ENCODE measurements at places on chromosomes 2 and 18.

GRCh38 chr18:6340121-6340520, 74.6 kb downstream of the L3MBTL4 start:
- DNase-seq: no peak

DNA sequence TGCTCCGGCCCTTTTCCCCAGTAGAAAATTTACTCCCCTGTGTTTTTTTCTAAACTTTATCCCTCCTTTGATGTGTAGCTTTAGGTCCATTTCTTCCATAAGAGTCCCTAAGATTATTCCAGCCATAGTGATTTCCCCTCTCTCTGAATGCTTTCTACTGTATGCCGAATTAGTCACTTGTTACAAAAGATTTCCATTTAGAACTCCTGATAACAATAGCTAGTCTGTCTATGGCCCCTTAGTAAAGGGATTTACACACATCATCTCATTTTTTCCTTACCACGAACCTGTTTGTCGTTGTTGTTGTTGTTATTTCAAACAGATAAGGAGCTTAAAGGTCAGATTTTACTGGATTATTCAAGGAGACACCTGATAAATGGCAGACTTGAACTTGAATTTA, 256.1 kb downstream of the PAX3 start:
- DNase-seq: no peak

- DNase-seq: no peak
These were observed 26.1 kb downstream of the KCTD18 start for GRCh38 chr2:200483729-200484198.

- peak; percentile 39 for DNase-seq
These were observed 153.0 kb downstream of the TMEM247 start for GRCh38 chr2:46632349-46632748.

DNA sequence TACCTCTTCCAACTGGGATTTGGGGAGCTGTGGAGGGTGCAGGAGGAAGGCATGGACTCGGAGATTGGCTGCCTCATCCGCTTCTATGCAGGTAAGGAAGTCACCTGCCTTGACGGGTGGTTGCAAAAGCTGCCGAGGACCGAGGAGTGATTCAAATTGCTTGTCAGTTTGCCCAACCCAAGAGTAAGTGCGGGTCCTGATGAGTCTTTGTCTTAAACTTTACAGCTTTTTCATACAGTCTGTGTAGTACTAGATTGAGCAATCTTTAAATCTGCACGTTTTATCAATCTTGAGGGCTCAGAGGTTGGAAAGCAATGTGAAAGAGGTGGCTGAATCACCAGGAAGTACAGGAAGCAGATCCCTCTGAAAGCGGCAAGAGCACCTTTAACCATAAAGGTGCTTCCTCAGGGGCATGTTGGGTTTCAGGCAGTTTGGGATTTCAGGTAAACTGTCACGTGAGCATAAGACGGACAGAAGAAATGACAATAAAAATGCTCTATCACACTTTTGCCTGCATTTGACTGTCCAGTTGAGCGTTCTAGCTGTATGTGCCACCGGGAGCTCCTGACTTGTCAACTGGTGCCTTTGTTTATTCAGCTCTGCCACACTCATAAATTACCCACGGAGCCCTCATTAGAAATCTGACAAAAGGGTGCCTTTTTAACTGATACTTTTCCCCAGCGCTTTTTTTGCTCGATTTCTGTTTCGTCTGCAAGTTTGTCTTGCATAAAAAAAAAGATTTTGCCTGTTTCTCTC, 2.0 kb downstream of the PHLPP1 start:
- no peak for DNase-seq

- DNase-seq: no peak
These were observed 33.0 kb downstream of the MYT1L start for GRCh38 chr2:2298081-2298480.

GRCh38 chr2:207928079-207928478, 97.2 kb downstream of the PLEKHM3 start:
- no peak for DNase-seq

GRCh38 chr2:72864500-72864899, 22.7 kb upstream of the SPR start:
- DNase-seq: no peak

DNA sequence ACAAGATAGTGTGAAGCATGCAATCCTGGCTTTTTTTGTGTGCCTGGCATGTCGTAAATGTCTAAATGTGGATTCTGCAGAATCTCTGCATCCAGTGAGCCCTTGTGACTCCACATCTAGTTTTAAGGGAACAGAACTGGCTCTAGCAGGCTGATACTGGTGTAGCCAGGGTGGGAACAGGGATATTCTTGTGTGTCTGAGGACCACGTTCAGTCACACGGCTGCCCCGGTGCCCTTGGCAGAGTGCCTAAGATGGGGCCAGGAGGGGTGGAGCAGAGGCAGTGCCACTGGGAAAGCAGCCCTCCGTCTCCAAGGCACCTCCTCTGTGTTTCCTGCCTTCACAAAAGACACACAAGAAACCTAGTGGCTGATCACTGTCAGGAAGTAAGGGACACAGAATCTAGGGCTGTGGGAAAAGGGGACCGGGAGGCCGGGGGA, 91.5 kb upstream of the PARD3B start:
- no peak for DNase-seq

GRCh38 chr2:102337481-102338386, 17.9 kb upstream of the IL18R1 start:
- DNase-seq: no peak

DNA sequence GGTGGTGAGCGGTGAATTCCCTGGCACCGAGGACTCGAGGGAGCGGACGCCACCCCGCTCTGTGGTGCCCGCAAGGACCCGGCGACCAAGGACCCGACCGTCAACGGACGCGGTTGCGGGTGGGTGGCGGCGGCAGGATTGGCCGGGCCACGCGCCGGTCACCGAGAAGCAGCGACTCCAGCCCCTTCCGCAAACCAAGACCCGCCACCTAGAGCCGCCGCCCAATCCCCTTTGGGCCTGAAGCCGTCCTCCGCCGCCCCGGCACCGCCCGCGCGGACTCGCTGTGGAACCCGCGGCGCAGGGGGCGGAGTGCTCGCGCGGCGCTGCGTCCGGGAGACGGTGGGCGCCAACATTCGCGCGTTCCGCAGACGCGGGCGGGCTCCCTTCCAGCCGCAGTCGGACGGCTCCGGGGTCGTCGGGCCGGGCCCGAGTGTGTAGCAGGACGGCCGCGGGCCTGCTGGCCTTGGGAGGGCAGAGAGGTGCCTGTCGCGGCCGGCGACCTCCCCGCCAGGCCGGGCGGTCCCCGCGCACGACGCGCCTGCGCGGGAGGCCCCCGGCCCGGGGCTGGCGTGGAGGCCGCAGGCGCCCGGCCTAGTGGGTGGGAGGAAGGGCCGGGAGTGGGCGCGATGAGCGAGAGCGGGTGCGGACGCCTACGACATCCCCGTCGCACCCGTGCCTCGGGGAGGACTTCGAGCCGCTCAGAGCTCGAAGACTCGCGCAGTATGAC, at the start of the genes FAM228B and PFN4:
Gene FAM228B (plus strand): TSS at position 275 of the 727 bp plus-strand sequence. CDS start 893 bp downstream, outside the sequence.
Gene PFN4 (minus strand): TSS at position 140 of the 727 bp plus-strand sequence. CDS start 799 bp downstream, outside the sequence.
- no peak for DNase-seq

DNA sequence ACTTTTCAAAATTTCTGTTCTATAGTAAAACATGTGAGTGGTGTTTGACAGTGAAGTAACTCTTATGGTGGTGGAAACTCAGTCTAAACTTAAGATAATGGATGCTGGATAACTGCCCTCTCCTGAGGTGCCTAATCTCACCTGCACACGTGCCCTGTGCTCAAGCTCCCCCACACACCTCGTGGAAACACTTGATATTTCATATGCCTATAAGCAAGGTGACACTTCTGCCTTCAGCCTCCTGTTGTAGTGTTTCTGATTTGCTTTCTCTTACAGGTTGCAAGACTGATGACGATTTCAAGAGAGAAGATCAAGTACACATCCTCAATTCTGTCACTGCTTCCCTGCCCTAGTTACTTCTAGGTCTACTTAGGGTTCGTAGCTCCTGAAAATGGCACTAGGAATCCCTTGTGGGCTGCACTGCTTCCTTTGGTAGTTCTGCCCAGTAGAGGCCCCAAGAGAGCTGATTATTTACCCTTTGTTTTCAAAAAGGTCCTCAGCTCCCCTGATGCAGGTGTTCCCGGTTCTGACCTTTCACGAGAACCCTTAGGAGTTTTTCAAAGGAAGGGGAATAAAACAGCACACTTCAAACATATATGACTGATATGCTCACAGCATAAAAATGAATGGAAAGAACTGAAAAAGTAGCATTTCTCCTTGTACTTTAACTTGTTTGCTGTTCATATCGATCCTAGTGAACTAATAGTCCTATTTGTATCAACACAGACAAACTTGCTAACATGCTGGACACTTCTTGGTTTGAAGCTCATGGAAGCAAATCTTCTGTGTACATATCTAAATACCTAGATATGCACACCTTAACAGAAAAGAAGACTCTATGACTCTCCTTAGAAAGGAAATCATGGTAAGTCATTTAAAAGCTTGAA, 6.7 kb downstream of the CAVIN2 start:
- no peak for DNase-seq

DNA sequence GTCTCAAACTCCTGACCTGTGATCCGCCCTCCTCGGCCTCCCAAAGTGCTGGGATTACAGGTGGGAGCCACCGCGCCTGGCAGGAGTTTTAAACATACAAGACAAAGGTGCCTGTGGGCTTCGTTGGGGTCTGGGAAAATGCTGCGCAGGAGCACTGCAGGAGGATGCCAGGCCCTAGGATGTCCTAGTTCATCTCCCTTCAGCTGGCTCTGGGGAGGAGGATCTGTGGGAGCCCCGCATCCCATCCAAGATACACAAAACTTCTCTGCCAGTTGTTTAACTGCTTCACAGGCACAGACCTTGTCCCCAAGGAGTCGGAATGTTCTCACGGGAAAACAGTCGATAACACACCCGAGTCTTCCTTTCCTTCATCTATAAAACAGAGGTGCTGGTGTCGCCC, 89.1 kb downstream of the POLR1A start:
- no peak for DNase-seq

DNA sequence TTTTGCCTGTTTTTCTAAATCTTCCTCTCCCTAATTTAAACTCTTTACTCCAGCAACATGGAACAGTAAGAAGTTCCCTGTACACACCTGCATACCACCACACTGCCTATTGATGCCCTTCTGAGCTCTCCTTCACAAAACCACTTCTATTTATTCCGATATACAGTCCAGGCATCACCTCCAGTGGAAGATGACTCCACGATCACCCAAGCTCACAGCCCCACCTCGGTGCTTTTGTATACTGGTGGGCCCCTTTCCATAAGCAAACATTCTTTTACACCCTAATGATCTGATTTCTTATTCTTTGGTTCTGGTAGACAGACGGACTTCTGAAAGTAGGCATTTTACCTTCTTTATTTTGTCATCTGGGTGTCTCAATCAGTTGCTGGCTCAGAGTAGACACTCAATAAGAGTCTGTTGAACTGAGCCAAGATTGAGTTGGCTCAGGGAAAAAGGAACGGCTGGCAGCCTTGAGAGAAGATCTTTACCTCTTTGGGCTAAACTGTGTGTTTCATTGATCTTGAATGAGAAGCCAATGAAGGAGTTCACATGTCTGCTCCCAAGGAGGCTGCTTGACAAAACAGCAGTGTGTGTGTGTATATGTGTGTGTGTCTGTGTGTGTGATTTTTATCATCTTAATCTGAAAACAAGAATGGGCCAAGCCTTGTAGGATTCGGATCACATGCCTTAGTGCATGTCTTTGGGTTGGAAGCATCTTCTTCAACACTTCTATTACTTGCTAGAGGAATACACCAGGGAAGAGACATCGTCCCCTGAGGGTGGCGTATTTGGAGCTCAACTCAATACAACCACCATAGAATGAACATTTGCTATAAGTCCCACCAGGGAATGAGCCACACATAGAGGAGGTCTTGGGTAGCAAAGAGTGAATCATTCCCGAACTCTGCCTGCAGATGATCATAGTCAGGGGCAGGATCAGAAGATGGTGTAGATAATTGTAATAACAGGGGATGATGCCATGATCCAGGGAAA, 341.8 kb downstream of the CYRIA start:
- no peak for DNase-seq

DNA sequence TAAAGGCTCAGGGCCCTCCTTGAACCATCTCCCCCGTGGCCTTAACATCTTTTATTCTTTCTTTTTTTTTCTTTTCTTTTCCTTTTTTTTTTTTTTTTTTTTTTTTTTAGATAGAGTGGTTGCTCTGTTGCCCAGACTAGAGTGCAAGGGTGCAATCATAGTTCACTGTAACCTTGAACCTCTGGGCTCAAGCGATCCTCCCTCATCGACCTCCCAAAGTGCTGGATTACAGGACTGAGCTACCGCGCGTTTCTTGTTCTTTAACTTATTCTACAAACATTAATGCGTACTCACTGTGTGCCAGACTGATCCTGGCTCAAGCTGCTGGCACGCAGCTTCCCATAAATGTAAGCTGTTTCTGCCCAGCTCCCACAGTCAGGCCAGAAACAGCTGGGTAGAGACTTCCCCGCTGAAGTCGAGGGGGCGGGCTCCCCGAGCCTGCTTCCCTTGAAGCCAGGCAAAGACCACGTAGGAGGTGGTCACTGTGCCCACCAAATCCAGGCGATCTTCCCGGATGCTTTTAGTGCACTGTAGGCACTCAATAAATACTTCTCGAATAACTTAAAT, 29.2 kb upstream of the ATP6V1B1 start:
- no peak for DNase-seq

- DNase-seq: no peak
These were observed 654.3 kb downstream of the SLC4A3 start for GRCh38 chr2:220281771-220282170.

GRCh38 chr2:111235192-111236015, 114.7 kb downstream of the BCL2L11 start:
- DNase-seq: no peak

DNA sequence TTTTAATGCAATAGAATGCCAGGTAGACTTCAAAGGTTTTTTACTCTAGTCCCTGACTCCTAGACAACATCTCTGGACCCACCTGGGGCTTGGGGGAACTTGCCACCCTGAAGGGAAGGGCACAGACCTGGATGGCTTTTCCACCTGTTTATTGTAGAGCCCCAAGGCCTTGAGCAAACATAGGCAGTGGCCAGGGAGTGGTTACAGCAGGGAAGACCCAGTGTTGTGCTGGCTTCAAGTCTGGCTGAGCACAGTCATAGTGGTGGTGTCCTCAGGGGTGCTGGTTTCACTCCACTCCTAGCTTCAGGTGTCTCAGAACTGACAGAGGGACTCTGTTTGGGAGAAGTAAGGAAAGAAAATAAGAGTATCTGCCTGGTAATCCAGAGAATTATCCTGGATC, 5.5 kb upstream of the SRD5A2 start:
- DNase-seq: no peak

- no peak for DNase-seq
These were observed 11.2 kb upstream of the DAPL1 start for GRCh38 chr2:158783923-158784322.

- DNase-seq: no peak
These were observed 132.6 kb downstream of the VWC2L start for GRCh38 chr2:214543386-214543955.

- no peak for DNase-seq
These were observed 35.0 kb downstream of the WDSUB1 start for GRCh38 chr2:159251296-159252173.

- DNase-seq: no peak
These were observed 504.8 kb upstream of the KLHL29 start for GRCh38 chr2:22880161-22880560.

GRCh38 chr18:43917520-43917919, 640.2 kb upstream of the SYT4 start:
- no peak for DNase-seq

GRCh38 chr2:159555651-159556392, 60.5 kb downstream of the BAZ2B start:
- DNase-seq: no peak
